Esophagus squamous epithelium (tissue), 5 donors: ENCODE measurements at places on chromosomes 1 and 21.

DNA sequence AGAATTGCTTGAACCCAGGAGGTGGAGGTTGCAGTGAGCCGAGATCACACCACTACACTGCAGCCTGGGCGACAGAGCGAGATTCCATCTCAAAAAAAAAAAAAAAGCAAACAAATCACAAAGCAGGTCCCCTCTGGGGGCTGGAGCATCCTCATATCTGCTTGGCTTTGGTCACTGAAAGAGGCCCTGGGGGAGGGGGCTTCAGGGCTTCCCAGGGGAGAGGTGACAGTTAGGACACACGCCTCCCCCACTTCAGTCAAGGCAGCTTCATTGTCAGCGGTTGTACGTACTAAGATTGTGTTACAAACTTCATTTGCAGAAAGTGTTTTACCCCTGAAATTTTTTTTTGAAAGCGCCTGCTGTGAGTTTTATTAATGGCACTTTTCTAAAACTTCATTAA, 130.5 kb downstream of the DHRS3 start:
- no peak for DNase-seq

DNA sequence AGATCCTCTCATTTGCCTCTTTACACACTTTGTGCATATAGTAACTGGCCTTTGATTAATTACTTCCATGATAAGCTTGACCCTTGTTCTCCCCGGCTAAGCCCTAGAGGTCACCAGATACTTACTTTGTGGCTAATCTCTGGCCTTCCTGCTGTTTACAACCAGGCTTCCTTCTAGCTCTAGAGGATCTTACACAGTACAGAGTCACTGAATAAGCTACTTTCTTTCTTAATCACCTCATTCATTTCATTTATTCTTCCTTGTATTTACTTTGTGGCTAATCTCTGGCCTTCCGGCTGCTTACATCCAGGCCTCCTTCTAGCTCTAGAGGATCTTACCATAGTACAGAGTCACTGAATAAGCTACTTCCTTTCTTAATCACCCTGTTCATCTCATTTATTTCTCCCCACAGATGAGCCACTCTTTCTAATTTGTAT, 144.3 kb upstream of the C1orf21 start:
- DNase-seq, result no peak

DNA sequence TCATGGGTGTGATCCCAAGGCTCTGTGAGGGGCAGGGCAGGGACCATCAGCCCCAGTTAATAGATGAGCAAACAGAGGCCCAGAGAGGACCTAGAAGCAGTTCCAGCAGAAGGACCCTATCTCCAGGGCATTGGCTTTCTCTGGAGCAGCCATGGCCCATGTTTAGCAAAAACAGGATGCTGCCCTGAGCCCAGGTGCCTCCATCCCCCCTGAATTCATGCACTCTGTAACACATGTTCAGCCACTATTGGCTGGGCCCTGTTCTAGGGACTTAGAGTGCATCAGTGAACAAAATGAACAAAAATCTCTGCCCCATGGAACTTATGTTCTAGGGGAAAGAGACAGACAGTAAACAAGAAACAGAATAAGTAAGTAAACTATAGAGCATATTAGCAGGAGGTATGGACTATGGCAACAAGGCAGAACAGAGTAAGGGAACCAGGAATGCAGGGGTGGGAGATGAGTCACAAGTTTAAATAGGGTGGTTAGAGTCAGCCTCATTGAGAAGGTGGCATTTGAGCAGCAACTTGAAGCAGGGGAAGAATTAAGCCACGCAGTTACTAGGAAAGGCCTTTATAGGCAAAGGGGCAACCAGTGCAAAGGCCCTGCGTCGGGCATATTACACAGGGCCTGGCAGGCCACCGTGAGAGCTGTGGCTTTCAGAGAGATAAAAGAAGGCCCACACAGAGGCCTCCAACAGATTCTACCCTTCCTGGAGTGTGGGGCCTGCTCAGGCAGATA, 185.9 kb upstream of the EDN2 start:
- no peak for DNase-seq

DNA sequence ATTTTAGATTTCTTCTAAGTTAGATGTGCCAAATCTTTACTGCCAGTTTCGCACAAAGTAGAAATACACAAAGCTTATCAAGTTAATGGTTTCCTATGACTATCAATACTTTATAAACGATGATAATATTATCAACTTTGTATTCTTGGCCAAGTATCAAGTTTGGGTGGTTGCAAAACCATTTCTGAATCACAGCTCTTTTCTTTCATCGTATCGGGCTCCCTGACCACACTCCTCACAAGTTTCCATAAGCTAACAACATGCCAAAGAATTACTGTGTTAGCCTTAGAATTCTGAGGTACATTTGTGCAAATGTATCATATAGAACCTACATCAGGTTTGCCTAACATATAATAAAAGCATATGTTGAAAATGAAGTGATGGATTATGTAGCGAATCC, 311.0 kb downstream of the KCTD3 start:
- no peak for DNase-seq

DNA sequence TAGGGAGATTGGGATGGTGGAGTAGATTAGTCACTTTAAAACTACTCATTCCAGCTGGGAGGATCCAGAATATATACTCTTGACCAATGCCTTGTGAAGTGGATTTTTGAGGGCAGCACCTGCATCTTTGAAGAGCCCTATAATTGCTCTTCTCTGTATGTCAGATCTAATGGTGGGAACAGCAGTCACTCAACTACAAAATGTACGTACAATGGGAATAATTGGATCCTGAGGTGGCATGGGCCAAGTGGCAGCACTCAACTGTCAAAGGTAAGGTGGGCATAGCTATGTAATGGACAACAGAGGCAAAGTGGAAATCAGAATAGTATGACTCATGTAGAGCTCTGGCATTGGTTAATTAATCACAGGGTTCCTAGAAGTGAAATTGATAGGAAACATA, 51.6 kb upstream of the KIAA0040 start:
- no peak for DNase-seq

DNA sequence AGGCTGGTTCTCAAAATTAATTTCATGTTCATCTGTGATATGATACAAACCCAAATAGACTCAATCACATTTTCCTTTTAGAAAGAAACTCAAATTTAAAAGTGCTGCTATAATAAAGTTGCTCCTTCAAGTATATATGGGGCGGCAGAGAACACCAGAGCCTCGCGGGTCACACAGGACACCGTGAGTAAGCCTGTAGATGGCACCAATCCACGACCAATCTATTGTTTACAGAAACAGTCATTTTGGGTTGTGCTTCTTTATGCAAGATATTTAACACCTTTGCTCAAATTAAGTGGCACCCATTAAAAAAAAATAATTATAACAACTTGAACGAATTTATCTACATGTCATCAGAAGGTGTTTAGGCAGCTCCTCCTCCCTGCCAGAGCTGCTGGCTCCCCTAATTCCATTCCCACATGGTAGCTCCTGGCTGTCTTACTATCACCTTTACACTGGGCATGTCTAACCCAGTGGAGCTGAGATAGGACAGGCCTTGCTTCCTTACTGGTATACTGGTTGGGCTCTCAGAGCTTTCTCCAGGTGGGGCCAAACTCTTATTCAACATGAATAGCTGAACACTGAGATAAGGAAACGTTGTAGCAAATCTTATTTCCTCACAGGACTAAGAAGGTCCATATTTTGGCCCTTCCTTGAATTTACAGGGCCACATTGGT, 287.0 kb downstream of the SDCCAG8 start:
- DNase-seq, result no peak

DNA sequence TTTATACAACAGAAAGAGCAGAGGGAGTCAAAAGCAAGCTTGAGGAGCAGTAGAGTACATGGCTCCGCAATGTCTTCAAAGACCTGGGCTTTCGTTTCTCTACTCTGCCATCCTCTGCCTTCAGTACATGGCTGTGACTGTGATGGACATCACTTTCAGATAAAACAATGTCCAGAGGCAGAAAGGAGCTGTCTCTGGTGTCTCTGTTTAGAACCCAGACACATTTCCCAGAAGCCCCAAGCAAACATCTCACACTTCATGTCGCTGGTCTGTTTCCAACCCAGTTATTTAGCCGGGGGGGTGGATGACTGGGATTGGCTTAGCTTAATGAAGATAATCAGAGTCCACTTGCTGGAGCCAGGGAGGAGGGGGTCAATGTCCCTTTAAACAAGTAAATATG, 25.6 kb downstream of the SGIP1 start:
- no peak for DNase-seq

DNA sequence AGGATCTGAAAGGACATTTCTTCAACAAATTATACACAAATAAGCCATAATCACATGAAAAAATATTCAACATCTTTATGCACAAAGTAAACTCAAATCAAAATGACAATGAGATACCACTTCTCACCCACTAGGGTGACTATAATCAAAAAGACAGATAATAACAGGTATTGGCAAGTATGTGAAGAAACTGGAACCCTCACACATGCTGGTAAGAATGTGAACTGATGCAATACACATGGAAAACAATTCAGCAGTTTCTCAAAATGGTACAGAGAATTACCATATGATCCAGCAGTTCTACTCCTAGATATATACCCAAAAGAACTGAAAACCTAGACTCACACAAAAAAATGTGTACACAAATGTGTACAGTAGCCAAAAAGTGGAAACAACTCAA, 62.5 kb downstream of the CHD5 start:
- no peak for DNase-seq

- DNase-seq, result no peak
Observed at GRCh38 chr1:113714606-113715269, 44.5 kb downstream of the PHTF1 start.

GRCh38 chr1:47596328-47596727, 158.5 kb downstream of the FOXD2 start:
- DNase-seq, result no peak

- DNase-seq, result no peak
Observed at GRCh38 chr1:204602111-204602579, 83.4 kb downstream of the LRRN2 start.

DNA sequence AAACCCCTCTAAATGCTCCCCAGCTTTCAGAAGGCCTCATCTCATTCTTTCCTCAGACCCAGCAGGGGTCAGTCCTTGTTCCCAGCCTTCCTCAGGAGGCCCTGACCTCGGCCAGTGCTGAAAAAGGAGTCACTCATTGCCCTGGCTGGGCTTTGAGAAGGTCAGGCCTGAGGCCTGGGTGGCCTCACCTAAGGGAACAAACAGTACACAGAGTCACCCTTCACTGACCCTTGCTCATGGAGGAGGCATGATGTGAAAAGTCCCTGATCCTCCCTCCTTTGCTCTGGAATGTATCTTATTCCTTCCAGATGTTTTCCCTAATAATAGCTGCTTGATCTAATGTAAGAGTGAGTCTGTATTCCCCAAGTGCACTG, 117.7 kb upstream of the SLC44A3 start:
- DNase-seq, result no peak

DNA sequence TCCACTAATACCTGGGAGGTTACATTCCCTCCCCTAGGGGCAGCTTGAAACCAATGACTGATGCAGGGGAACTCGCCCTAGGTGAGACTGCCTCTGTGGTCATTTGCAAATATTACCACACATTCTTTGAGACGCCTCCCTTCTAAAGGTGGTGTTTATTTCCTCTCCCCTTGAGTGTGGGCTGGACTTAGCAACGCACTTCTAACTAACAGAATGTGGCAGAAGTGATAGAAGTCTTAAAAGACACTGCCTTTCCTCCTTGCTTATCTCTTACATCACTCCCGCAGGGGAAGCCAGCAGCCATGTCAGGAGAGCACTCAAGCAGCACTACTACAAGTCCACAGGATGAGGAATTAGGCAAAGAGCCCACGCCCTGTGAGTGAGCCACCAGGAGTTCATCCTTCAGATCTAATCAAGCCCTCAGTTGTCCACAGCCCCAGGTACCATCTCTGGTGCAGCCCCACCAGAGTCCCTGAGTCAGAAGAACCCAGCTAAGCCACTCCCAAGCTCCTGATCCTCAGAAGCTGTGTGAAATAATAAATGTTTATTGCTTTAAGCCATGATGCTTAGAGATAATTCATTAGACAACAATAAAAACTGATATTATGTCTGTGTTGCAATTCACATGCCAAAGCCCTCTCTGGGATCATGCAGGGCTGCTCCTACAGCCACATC, 14.8 kb upstream of the MATN1 start:
- DNase-seq, result no peak

GRCh38 chr1:65388908-65389695, 31.4 kb upstream of the LEPR start:
- no peak for DNase-seq

DNA sequence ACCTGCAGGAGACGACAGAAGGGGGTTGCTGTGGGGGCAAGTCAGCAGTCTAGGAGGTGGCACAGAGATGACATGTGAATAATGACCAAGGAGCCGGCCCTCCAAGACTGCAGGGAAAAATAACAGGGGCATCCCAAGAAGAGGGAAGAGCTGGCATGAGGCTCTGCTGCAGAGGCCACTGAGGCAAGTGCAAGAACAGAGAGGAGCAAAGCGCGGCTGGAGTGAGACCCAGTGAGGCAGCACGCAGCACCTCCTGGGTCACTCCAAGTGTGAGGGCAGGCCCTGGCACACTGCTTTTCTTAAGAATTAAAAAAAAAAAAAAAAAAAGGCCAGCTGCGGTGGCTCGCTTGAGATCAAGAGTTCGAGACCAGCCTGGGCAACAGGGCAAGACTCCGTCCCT, 80.1 kb downstream of the SLC66A1 start:
- no peak for DNase-seq
